HT-29 (cell line): ENCODE measurements at places on chromosomes 2 and 18.

DNA sequence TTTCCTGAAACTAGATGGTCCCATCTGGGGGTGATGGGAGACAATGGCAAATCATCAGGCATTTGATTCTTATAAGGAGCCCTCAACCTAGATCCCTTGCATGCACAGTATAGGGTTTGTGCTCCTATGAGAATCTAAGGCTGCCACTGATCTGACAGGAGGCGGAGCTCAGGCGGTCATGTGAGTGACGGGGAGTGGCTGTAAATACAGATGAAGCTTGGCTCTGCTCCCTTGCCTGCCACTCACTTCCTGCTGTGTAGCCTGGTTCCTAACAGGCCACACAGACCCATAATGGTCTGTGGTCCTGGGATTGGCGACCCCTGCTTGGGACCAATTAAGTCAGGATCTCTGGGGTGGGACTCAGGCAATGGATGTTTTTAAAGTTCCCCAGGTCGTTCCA, 293.4 kb downstream of the ZNF521 start:
- peak; percentile 1 for DNase-seq

GRCh38 chr2:88614497-88615157, 12.6 kb downstream of the EIF2AK3 start:
- no peak for DNase-seq

GRCh38 chr2:178385595-178386148, 65.3 kb downstream of the PRKRA start:
- no peak for DNase-seq

DNA sequence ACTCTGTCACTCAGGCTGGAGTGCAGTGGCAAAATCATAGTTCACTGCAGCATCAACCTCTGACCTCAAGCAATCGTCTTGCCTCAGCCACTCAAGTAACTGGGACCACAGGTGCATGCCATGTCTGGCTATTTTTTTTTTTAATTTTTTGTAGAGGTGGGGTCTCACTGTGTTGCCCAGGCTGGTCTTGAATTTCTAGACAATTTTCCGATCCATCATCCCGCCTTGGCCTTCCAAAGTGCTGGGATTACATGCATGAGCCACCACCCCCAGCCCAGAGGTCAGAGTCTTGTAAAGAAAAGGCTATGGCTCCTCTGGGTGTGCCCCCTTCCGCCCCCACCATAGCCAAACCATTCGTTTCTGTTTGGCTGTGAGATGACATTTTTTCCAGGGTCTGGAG, 13.1 kb upstream of the TMBIM1 start:
- no peak for DNase-seq

GRCh38 chr2:238260883-238261282, 21.0 kb upstream of the HES6 start:
- no peak for DNase-seq

GRCh38 chr2:84459944-84460429, 907 bp upstream of the SUCLG1 start:
- DNase-seq = no peak

DNA sequence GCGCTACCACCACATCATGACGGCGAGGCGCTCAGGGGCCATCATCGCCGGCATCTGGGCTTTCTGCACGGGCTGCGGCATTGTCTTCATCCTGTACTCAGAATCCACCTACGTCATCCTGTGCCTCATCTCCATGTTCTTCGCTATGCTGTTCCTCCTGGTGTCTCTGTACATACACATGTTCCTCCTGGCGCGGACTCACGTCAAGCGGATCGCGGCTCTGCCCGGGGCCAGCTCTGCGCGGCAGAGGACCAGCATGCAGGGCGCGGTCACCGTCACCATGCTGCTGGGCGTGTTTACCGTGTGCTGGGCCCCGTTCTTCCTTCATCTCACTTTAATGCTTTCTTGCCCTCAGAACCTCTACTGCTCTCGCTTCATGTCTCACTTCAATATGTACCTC, 2.3 kb downstream of the MC5R start:
- no peak for DNase-seq

GRCh38 chr2:120568975-120569268, 166.7 kb upstream of the GLI2 start:
- no peak for DNase-seq

DNA sequence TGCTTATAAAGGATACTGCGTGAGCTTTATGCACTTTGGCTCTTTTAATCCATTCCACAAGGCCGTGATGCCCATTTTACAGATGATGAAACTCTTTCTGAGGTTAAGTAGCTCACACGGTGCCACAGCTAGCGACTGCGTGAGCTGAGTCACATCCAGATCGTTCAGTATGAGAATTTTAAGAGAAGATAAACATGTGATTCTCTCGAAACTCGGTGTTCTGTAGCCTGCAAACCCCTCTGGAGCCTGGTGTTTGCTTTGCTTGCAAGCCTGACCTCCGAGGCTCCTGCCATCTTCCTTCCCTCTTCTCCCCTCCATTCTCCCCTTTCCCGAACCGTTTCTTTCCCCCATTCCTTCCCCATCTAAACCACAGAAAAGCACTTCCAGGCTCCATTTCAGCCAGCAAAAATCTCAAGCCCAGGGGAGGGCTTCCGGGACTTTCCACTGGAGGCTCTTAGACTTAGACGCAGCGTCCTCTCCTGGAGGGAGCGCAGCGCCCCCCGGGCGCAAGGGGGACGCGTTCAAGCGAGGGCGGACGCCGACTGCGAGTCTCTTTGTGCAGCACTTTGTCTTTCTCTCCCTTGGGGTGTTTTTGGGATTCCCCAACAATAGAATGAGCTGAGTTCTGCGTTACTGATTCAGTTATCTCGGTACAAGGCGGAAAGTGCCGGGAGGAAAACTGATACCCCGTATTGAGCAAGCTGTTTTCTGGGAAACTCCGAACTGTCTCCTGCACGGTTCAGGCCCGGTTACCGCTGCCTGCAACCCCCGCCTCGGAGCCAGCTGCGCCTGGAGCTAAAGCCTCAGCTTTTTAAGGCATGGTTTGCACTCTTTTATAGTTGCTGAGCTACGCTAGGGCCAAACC, 38.0 kb downstream of the CYP1B1 start:
- no peak for DNase-seq

DNA sequence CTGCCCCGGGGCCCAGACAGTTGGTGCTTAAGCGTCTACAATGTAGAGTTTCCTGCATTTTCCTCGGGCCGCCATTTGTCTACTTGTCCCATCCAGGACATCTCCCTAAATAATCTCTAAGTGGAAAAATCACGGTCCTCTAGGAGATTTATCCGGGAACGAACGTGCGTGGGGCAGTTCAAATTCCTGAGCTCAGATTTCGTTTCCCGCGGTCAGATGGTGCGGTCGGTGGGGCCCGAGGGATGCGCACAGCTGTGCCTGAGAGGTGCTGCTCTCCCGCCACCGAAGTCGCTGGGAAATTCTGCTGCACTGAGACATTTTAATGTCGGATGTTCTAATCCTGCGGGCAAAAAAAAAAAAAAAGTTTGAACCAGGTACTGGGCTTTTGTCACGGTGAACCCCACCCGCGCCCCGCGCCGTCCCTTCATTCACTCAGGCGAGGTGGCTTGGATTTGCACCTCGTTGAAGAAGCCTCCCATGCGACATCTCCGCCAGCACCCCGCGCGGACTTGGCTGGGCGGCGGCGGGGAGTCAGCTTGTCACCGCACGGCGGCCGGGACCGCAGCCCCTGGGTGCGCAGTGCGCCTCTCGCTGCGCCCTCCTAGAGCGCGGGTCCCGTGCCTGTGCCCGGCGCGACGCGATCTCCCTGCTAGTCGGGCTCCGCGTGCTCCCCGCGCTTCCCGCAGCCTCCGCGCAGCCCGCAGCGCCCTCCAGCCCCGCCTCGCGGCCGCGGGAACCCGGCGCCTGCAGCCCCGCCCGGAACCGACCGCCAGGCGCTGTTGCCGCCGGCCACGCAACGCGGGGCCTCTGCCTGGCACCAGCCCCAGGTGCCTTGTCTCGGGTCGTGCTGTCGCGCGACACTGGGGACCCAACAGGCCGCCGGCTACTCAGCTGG, 191.9 kb upstream of the TCF4 start:
- no peak for DNase-seq

DNA sequence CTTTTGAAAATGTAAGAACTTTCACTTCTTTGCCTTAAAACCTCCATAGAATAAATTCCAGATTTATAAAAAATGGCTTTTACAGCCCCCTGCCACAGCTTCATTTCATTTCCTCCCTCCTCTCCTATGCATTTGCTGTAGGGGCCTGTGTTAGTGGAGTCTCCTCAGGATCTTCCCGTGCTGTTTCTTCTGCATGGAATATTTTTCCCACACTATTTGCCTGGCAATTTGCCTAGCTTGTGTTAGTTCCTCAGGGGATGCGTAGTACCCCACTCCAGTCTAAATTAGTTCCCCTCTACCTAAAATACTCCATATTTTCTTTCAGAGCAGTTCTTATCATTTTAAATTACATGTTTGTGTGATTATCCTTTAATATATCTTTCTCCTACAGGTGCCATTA, 262.2 kb downstream of the PLCL1 start:
- no peak for DNase-seq

GRCh38 chr2:9983401-9984216, 32.1 kb downstream of the GRHL1 start:
- no peak for DNase-seq

- DNase-seq = no peak
Measured at GRCh38 chr18:13681701-13682100, 44.7 kb downstream of the FAM210A start.
